Activated T-helper 1 cell treated with anti-CD3 and anti-CD28 coated beads, Interleukin-12 subunit alpha, Interleukin-12 subunit beta, Interleukin-2, Interleukin-4 antibody, amounts not matched to agents 30 ng/mL and 10 ng/mL and 1 ng/mL, durations not matched to agents 14 hours and 24 hours and 36 hours (primary cell): ENCODE measurements at places on chromosomes 1 and 21. TPM values are rescaled to one million over a fixed set of nuclear protein-coding genes. Genes with fewer than 3 reads are reported as not detected.

GRCh38 chr1:103197216-103197615, 88.9 kb upstream of the COL11A1 start:
- no peak for DNase-seq

- no peak for DNase-seq
Measured at GRCh38 chr1:184408580-184408979, 21.8 kb downstream of the C1orf21 start.

Gene WNT9A
- not detected in 2 replicates for total RNA-seq

Gene IVL
- not detected in 2 replicates for total RNA-seq

- DNase-seq = no peak
Measured at GRCh38 chr1:60762911-60763310, 319.4 kb upstream of the NFIA start.

- DNase-seq = no peak
Measured at GRCh38 chr1:72526926-72527325, 244.6 kb upstream of the NEGR1 start.

DNA sequence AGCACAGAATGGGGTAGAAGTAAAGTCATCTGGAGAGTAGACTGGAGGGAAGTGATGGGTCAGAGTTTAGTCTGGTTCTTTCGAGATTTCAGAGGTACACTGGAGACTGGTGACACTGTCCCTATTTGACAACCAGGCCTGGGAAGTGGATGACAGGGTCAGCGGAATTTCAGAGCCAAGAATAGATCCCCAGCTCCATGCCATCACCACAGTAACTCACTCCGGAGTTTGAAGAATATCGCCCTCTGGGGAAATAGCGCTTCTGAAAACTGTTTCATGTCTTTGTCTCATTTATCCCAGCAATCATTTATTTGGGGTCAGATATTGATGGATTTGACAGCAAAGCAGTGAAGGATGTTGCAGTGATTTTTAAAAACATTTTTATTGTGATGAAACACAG, 7.6 kb upstream of the NFASC start:
- no peak for DNase-seq

GRCh38 chr1:95133687-95134086, 16.5 kb downstream of the TLCD4 start:
- DNase-seq = no peak

DNA sequence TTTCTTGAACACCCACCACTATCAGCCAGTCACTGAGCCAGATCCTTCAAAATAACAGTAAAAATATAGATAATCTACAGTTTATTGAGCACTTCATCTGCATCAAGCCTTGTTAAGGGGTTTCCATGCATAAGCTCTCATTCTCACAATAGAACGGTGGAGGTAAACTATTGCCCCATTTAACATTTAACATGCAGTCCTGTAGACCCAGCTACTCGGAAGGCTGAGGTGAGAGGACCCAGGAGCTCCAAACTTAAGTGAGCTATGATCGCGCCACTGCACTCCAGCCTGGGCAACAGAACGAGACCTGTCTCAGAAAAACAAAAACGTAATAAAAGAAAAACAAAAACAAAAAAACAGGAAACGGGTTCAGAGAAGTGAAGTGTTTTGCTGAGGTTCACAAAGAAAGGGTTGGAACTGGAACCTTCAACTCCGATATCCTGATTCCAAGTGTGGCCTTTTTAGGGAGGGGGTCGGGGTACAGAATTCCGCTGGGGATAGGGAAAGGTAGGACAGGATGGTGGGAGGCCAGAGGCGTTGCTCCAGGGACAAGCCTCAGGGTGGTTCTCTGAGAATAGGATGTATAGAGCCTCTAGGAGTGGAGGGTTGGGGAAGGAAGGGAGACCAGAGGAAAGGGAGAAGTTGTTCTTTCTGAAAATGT, 11.6 kb upstream of the SESN2 start:
- no peak for DNase-seq

Gene IFNLR1
- total RNA-seq = 2.2 and 3.1 TPM in 2 replicates

DNA sequence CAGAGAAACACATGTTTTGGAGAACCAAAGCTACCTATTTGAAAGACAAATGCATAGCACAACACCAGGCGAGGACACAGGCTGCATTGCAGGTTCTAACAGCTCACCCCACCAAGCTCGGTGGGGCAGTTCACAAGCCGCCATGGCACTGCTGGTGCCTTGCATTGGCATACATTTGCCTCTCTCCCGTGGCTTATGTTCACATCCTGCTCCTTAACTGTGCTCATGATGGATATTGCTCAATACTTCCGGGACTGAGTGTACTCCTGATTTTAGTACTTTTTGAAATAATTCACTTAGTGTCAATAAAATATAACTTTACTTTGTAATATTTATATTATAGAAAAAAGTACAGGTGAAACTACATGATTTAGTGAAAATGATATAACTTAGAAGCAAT, 1187.4 kb upstream of the NCAM2 start:
- no peak for DNase-seq

DNA sequence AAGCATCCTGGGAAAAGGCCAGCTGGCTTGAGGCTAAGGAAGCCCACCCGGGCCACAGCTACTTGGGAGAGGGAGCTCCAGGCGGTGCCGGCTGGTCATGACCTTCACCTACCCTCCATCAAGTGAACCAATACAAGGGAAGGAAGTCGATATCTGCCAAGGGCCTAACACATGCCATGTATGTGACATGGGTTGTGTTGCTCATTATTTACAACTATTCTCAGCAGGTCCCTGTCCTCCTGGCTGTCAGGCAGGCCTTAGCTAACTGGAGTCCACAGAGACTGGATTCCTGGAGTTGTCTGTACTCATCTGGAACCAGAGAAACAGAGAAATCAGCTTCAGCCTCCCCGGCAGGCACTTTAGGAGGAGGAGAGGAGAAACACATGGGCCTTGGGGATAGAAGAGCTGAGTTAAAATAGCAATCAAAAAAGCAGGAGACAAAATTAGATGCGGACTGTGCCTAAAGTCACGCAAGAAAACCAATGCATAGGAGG, 15.7 kb downstream of the TCEA3 start:
- DNase-seq = no peak
